Mucosa of descending colon (tissue), 3 donors: ENCODE measurements at places on chromosomes 1 and 21. TPM values are rescaled to one million over a fixed set of nuclear protein-coding genes. Genes with fewer than 3 reads are reported as not detected.

DNA sequence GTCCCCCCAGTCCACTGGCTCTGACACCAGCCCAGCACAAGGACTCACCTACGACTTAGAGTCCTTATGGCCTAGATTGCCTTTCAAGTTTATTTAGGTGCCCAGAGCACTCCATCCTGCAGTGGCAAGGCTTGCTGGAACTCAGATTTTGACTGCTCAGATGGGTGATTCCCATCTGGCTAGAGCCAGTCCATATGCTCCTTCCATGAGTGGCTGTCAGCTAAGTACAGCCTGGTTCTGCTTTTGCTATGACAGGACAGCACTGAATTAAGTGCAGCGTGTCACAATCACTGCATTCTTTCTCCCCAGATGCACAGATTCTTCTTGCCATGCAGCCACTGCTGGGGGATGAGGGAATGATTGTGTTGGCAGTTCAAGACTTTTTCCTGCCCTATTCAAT lies 43.8 kb downstream of the GPR52 start:
- no peak for DNase-seq

GRCh38 chr1:53545663-53546408 lies 86.6 kb downstream of the DMRTB1 start:
- peak; percentile 27 for DNase-seq

DNA sequence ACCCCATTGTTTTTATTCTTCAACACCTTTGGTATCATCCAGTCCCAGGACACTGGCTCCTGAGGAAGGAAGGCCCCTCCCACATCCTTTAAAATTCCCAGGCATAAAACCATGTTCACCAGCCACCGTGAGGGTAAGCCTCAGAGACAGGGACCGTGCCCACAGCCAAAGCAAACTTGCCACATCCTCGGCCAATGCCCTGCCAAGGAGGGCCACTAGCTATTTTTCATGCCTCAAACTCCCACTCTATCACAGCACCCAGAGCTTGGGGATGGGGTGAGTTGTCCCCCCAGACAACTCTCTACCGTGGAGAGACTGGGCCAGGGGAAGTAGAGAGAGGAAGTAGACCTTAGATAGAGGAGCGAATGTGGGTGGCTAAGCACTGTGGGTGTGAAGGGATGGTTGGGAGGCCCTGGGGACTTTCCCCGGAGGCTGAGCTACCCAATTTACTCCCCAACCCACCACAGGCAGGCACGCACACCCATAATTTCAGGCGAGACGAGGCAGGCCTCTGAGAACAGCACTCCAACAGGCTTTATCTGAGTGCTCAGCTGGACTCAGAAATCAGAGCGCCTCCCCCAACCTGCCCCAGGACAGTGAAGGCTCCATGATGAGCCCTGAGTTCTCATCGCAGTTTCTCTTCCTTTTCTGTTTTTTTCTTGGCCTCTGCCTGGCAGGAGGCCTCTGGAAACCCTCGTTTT lies 15.9 kb upstream of the BTG2 start:
- peak; percentile 69 for DNase-seq

Gene RABGGTB
- 66.8 TPM for total RNA-seq

DNA sequence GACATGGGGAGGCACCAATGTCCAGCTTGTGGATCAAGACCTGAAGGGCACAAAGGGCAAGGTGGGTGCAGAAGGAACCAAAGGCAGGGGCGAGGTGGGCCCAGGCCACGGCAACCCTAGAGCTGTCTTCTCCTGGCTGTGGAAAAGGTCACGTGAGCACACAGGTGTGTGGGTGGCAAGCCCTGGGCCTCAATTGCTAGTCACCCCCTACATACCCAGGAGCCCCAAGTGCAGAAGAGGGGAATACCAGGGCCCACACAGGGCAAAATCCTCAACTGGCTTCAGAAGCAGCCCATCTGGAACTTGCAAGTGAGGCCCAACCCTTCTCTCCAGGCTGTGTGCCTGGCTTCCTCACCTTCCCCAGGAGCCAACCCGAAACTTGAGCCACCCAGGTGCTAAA lies 25.6 kb downstream of the ZBTB17 start:
- no peak for DNase-seq

Gene KANK4
- total RNA-seq = 1.6 TPM

Gene PLA2G2A
- total RNA-seq = 275 TPM

DNA sequence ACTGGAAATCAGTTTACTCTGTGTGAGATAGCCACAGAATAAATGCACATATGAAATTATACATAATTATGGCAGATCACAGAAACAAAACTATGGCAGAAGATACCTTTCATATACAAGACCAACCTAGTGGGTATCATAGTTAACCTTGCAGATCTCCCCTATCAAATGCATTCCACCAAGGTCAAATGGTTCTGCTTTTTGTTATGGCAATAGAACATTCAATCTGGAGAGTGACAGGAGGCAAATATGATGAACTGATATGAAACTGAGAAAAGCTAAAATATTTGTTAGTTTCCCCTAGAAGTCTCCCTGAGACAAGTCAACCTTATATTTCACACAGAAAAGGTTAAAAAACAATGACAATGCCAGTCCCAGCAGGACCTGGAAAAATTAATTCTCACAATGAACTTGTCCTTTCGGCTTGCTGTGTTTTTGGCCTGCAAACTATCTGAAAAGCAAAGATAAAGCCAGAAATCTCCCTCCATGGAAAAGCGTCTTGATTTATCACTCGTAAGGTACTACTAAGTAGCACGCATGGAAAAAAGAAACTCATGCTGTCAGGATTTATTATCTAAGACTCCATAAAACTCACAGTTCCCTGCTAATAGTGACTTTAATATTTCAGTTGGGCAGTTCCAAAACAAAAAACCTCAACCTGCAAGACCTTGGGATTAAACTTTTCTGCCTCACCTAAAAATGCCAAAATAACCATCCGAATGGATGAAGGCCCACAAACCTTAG lies 174.3 kb downstream of the TGFBR3 start:
- DNase-seq = no peak

Gene OVAAL
- not detected for total RNA-seq

DNA sequence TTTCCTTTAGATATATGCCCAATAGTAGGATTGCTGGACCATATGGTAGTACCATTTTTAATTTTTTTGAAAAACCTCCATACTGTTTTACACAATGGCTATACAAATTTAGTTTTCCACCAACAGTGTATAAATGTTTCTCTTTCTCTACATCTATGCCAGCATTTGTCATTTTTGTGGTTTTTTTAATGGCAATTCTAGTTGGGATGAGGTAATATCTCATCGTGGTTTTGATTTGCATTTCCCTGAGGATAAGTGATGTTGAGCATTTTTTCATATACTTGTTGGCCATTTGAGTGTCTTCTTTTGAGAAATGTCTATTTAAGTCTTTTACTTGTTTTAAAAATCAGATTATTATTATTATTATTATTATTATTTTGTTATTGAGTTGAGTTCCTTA lies 35.5 kb downstream of the PLA2G4A start:
- no peak for DNase-seq

DNA sequence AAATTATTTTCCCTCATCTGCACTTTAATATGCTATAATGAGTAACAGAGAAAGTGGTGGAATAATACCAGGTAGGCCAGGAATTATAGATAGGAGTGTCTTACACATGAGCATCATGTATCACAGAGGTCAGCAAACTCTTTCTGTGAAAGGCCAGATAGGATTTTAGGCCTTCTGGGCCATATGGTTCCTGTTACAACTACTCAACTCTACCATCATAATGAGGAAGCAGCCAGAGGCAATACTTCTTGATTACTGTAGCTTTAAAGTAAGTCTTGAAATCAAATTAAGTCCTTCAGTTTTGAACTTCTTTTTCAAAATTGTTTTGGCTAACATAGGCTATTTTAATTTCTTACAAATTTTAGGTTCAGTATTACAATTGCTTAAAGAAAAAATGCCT lies 32.1 kb upstream of the IGSF3 start:
- no peak for DNase-seq

- DNase-seq = no peak
Observed at GRCh38 chr1:202809597-202810159, 1.1 kb upstream of the PCAT6 start.

Gene LIN9
- total RNA-seq = 4.4 TPM

Gene HSD11B1
- 5.7 TPM for total RNA-seq

DNA sequence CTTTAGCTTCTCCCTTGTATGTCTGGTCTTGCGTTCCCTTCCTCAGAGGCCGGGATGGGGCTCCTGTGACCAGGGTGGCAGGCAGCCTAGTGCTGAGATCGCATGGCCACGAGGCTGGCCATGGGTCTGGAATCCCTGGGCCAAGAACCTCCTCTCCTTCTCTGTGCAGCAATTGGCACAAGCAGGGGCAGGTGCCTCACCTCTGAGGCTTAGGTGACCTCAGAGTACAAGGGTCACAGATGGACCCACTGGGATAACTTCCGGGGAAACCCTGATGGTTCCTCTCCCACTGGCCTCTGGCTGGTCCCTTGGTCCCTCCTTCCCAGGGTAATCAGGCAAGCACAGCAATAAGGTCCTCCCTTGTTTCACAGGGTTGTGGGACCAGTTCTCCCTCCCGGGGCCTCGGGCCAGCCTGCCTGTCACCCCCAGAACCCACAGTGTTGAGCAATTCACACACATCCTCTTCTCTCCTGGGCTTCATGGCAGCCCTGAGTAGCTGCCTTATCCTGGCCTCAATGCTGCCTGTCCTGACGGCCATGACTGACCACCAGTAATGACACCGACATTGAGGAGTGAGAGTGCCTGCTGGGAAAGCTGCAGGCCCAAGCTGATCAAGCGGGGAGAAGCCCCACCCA lies 38.6 kb downstream of the BMP8A start:
- no peak for DNase-seq

Gene TENT5C
- total RNA-seq = 16.5 TPM

GRCh38 chr1:198363625-198364151 lies 176.8 kb downstream of the ATP6V1G3 start:
- DNase-seq = no peak
